NCI-H510A treated with DMSO at 0.1 percent for 48 hours (cell line): ENCODE measurements at places on chromosomes 13 and 19.

DNA sequence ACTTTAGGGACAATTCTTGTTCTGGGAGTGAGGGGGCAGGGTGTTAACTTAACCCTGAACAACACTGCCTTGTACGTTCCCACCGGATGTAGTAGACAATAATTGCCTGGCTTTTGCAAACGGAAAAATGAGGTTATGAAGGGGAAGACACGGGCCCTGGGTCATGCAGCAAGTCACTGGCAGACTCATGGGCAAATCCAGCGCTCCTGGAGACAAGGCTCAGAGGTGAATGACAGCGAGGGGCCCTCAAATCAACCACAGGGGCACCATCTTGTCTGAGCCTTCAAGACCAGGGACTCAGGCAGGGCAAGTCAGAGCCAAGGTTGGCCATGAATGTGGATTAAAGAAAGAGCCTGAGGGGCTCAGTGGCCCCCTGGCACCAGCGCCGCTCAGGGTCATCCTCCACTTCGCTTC, 2.8 kb downstream of the RASA3 start:
- no peak for DNase-seq

- no peak for DNase-seq
Observed at GRCh38 chr13:77412116-77412635, 85.3 kb upstream of the MYCBP2 start.

GRCh38 chr13:39527301-39527700, 75.7 kb downstream of the LHFPL6 start:
- no peak for DNase-seq

DNA sequence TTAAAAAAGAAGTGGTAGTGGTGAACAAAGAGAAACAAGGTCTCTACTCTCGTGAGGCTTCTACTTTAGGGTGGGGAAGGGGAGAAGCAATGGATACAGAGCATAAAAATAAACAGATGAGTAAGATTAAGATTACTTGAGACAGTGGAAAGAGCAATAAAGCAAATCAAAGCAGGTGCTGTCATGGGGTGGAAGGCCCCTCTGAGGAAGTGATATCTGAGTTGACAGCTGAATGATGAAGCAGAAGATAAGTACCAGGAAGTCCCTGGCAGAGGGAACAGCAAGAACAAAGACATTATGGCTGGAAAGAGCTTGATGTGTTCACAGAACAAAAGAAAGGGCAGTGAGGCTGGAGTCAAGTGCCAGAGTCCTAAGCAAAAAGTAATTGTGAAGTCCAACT, 221.8 kb downstream of the ENOX1 start:
- DNase-seq, result no peak

GRCh38 chr13:20064128-20064527, 96.7 kb downstream of the GJA3 start:
- DNase-seq, result no peak

GRCh38 chr19:14477418-14478112, 2.4 kb upstream of the PTGER1 start:
- no peak for DNase-seq

GRCh38 chr19:39765091-39766076, 13.3 kb upstream of the LEUTX start:
- peak; percentile 14 for DNase-seq

- DNase-seq, result peak; percentile 72
Observed at GRCh38 chr19:58009666-58010301, 7.2 kb upstream of the ZNF606 start.

- DNase-seq, result no peak
Observed at GRCh38 chr13:45257638-45258333, 56.9 kb upstream of the KCTD4 start.

DNA sequence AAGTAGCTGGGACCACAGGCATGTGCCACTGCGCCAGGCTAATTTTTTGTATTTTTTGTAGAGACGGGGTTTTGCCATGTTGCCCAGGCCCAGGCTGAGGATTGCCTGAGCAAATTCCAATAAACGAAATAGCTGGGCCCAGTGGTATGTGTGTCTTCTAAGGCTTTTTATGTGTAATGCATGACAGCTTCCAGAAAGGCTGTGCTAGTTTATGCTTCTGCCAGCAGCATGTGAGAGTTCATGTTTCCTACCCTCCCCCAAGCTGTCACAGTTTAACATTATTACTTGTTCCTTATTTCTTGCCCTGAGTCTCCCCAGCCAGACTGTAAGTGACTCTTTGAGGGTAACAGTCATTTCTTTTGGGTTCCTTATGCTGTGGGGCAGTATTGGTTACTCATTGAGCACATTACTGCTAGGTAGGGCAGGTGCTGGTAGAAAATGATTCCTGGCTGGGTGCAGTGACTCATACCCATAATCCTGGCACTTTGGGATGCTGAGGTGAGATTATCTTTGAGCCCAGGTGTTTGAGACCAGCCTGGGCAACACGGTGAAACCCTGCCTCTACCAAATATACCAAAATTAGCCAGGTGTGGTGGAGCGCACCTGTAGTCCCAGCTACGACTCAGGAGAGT, 13.6 kb downstream of the GPATCH1 start:
- no peak for DNase-seq

DNA sequence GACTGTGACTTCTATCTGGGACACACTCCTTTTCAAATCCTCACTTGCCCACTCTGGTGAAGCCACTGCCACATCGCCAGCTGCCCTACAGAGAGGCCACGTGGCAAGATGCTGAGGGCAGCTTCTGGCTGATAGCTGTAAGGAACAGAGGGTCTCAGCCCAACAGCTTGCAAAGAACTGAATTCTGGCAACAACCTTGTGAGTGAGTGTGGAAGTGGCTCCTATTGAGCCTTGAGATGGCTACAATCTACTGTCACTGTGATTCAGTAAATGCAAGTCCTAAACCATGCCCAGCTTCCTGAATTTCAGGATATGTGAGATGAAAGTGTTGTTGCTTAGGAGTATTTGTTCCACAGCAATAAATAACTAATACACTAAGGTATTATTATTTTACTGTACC, 314.3 kb upstream of the TMTC4 start:
- no peak for DNase-seq

DNA sequence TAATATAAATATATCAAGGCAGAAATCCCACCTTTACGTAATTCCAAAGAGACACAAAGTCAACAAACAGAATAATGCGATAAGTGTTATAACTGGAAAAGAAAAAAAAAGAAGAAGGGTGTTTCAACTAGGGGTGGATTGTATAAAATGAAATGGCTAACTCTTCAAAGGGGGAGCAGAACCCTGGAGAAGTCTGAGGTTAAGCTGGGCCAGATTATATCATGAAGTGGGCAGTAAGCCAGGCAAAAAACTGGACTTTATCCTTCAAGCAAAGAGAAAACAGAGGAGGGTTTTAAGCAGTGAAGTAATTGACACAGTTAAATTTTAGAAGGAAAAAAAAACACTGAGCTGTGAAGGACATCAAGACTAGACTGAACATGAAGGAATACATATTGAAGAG, 41.9 kb downstream of the TBC1D4 start:
- DNase-seq, result no peak

- no peak for DNase-seq
Observed at GRCh38 chr19:47411101-47411500, 8.2 kb downstream of the MEIS3 start.

DNA sequence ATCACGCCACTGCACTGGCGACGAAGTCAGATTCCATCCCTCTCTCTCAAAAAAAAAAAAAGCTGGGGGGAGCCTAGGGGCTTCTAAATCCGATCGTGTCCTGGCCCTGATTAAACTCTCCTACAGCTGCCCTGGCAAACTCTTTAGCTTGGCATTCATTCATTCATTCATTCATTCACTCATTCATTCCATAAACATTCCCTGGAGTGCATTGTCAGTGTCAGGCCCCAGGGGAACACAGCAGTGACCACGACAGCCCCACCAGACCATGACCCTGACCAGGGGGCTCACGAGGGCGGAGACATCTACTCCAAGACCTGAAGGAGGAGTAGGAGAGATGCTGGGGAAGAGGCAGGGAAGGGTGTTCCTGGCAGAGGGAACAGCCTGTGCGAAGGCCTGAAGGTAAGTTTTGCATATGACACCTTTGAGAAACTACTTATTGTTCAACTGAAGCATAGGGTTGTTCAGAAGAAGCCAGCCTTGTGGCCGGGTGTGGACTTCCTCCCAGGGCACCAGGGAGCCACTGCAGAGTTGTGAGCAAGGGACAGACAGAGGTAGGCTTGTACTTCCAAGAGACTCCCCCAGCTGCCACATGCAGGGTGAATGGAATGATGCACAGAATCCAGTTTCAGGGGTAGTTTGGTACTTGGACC, 24.5 kb downstream of the CEACAM16 start:
- no peak for DNase-seq

GRCh38 chr19:39829702-39830275, 4.2 kb downstream of the DYRK1B start:
- DNase-seq, result no peak

DNA sequence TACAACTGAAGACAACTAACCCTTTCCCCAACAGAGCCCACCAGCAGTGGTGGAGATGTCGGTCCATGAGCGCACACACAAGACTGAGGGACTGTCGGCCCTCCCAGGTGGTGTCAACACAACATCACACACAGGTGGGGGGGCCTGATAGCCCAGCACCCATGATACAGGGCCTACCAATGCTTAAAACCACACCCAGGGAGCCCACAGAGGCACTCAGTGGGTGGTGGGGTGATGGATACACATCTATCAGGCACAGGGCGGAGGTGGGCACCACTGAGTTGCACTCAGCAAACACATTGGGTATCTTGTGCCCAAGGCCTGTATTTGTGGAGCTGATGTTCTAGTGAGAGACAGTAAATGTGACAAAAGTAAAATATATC, 7.0 kb upstream of the ZFP36 start:
- no peak for DNase-seq

- DNase-seq, result peak; percentile 45
Observed at GRCh38 chr13:111228262-111229144, 91.9 kb upstream of the TEX29 start.

- DNase-seq, result no peak
Observed at GRCh38 chr19:17249887-17250548, 4.3 kb upstream of the NR2F6 start.

DNA sequence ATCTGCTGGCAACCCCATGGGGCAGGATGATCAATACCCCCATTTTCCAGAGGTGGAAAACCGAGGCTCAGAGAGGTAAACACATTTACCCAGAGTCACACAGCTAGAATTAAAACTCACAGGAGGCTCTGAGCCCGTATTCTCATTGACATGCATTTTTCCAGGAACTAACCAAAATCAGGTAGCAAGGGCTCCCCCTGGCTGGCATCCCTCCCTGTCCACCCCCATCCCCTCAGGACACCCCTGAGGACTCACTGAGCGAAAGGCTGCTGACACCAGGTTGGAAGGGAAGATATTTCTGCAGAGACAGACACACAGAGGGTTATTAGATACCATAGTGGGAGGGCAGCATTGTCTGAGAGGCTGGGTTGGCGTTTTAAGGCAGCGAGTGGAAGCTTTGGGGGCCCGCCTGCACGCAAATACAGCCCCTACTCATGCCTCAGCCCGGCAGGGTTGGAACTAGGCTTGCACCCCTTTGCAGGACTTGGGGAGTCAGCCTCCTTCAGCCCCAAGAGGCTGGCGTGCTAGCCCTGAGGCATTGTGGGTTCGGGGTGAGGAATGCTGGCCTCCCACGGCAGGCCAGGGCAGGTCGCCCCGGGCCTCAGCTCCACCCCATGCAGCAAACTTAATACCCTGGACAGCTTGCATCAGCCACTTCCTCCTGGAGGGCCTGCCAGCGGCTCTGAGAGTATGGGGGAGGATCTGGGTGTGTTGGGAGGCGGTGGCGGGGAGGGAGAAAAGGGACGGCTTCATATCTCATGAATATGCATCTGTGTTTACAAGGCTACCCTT, 3.9 kb downstream of the SLC1A5 start:
- DNase-seq, result peak; percentile 92

DNA sequence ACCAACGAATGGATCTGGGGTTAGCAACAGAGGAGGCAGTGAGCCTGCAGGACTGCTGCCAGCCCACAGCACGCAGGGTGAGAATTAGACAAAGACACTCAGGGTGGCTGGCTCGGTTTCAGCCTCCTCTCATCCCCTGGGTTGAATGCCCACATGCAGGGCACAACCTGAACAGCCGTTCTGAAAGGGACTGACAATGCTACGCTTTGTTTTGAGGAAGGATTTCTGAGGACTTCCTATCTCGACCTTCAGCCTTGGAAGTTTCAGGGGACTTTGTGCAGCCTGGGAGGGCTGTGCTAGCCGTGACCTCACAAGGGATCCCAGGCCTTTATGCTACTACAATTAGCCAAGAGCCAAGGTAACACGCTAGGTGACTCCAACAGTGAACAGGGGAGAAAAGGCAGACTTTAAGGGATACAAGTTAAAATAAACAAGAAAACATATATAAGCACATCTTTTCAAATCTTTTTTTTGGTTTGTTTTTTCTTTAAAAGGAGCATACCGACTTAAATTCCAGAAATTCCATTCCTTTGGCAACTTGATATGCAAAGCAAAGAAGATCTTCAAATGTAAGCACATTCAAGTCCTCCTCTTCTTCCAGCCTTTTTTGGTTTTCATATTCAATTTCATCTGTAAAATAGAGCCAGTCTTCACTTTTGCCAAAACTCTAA, 34.5 kb upstream of the URAD start:
- no peak for DNase-seq

DNA sequence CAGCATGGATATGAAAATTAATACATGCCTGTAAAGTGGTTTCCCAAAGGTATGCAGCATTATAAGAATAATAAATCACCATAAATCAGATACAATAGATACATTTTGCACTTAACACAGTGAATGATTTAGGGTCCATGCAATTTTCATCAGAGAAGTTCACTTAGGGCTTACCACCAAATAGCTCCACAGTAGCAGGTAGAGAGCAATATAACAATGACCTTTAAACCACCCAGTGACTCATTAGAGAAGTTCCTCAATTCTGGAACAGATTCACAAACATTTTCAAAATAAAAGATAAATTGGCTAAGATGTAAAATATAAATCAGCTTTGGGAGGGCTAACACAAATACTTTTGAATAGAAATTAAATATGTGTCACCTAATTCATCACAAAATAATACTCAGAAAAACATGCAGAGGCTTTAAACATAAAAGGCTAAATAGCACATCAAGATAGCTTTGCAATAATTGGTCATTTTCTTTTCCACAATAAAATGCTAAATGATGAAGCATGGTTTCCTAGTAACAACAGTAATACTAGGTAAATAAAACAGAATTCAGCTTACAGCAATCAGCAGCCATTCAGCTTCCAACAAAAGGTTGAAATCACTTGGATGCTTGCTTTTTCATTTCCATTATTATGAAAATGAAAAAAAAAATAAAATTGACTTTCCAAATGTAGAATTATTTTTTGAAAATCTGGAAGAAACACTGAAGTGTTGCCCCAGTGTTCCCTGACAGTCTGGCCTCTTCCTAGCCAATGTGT, 84.3 kb upstream of the NBEA start:
- DNase-seq, result no peak

DNA sequence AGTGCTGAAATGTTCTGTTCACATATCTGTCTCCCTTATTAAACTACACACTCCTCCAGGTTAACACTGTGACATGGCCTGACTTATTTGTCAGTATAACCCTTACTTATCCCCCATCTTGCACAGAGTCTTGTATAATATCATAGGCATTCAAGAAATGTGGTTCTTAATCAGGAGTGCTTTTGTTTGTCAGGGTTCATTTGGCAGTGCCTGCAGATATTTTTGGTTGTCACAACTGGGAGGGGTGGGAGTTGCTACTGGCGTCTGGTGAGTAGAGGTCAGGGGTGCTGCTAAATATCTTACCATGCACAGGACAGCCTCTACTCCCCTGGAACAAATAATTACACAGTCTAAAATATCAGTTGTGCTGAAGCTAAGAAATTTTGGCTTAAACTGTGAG, 20.4 kb upstream of the OBI1 start:
- no peak for DNase-seq

- no peak for DNase-seq
Observed at GRCh38 chr13:71493189-71493588, 373.8 kb downstream of the DACH1 start.

GRCh38 chr13:44786756-44787155, 202.5 kb downstream of the NUFIP1 start:
- DNase-seq, result no peak

GRCh38 chr19:48487948-48488347, 18.8 kb downstream of the CYTH2 start:
- DNase-seq, result no peak
